Left ventricle myocardium inferior (tissue), 1 donor: ENCODE measurements at places on chromosomes 5 and 9.

GRCh38 chr5:144433893-144434292 lies 263.2 kb downstream of the KCTD16 start:
- DNase-seq = no peak

GRCh38 chr5:143403593-143404415 lies at the start of gene NR3C1:
NR3C1 (minus strand) TSS chr5:143403686; CDS start chr5:143400839, 2,847 bp downstream.
- DNase-seq = peak; percentile 90

GRCh38 chr5:54739371-54739770 lies 221.8 kb downstream of the SNX18 start:
- no peak for DNase-seq

GRCh38 chr5:102295534-102296177 lies 428 bp downstream of the SLCO4C1 start:
- no peak for DNase-seq

GRCh38 chr9:93908591-93909241 lies 46.4 kb downstream of the BARX1 start:
- DNase-seq = no peak

DNA sequence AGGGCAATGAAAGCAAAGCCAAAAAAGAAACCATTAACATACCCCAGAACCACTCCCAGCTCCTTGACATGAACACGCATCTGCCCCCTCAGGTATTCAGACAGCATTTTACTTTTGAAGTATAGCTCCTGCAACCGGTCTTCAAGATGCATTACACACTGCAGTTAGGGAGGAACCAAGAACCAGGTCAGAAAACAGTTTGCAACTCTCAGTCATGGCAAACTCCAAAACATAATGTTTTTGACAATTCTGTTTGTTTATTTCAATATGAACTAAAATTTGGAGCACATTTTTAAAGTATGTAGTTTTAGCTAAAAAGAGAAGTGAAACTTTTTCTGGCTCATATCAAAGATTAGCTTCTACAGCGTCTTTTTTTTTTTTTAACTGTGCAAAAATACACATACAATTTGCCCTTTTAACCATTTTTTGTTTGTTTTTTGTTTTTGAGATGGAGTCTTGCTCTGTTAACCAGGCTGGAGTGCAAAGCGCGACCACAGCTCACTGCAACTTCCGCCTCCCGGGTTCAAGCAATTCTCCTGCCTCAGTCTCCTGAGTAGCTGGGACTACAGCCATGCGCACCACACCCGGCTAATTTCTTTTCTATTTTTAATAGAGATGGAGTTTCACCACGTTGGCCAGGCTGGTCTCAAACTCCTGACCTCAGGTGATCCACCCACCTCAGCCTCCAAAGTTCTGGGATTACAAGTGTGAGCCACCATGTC lies 12.2 kb upstream of the RAPGEF6 start:
- no peak for DNase-seq

- DNase-seq = no peak
These were observed 111.4 kb downstream of the CCDC192 start for GRCh38 chr5:127814588-127814973.

DNA sequence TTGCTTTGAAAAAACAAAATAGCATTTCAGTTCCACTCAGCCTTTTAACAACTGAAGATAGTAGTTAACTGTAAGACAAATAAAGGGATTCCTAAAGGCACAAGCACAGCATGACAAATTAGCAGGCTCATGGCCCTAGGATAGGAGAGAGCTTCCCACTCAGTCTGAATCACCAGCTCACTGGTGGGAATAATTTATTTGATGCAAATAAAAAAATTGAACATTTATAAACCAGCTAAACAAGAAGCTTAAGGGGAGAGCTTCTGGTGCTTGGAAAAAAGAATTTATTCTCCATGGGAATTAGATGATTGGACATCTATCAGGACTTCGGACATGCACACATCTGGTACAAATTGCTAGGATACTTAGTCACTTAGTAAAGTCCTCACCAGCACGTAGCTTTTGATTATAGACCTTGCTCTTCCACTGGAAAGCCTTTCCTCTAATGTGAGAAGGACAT lies 294.1 kb upstream of the TNC start:
- DNase-seq = no peak

- no peak for DNase-seq
These were observed 678.8 kb upstream of the KLF4 start for GRCh38 chr9:108168236-108168850.

DNA sequence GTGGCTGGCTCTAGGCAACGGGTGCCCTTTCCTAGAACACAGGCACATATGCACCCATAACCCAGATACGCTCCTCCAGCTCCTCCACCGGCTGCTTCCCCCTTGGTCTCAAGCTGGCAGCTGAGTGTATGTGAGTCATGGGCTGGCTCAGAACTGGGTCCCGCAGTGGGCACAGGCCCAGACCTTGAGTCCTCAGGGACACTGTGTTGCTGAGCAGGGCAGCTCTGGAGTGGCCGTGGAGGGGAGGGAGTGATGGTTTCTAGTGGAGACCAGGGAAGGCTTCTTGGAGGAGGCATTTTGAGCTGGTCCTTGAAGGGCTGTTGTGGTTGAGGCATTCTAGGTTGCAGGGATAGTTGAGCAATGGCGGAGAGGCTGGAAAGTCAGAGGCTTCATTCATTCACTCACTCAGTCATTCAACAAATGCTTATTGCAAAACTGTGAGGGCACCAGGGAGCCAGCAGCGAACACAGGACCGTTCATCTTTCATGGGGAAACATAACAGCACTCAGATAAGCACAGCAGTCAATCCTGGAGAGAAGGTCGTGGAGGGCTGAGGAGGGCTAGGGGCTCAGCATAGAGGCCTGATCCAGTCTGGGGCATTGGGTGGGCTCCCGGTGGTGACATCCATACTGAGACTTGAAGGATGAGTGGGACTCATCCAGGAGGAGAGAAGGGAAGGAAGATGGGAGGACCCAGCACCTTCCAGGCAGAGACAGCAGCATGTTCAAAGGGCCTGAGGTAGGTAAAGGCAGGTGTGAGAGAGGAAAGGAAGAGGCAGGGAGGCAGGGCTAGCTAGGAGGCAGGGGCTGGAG lies 2.4 kb downstream of the BBLN start:
- DNase-seq = peak; percentile 61

DNA sequence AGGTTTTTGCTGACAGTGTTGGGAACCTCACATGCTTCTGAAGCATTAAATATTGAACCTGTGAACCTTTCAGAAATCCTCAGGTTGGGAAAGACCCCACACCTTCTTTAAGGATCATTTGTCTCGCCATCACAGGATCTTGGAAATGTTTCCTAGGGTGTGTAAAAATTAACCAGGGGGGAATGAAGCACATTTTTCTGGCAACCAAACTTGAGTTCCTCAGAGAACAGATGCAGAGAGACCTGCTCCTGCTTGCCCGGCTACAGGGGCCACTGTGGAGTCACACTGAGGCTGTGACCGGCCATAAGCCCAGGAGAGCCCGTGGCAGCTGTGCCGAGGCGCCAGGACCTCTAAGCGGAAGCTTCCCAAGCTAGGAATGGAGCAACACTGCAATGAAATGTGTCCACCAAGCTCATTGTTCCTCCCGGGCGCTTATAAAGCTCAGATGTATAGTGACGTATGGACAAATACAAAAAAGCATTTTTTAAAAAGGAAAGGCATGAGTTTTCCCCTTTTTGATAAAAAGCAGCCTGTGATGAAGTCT lies 7.7 kb downstream of the CXCL14 start:
- no peak for DNase-seq

DNA sequence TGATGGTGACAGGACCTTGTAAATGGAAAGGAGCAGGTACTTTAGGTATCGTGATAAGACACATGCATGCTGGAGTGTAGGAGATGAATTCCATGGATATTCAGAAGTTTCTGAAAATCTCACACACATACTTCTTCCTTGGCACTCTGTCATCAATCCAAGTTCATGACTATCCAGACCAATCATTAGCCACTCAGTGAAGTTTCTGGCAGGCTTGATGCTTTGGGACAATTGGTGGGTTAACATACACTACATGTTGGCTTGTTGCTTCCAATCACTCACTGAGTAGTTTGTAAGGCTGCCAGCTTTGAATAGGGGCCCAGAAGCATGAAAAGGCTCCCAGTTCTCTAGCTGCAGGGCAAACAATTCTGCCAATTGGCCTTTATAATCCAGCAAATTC lies 147.6 kb downstream of the CEMIP2 start:
- no peak for DNase-seq

GRCh38 chr5:2307631-2308030 lies 424.9 kb upstream of the IRX4 start:
- no peak for DNase-seq

DNA sequence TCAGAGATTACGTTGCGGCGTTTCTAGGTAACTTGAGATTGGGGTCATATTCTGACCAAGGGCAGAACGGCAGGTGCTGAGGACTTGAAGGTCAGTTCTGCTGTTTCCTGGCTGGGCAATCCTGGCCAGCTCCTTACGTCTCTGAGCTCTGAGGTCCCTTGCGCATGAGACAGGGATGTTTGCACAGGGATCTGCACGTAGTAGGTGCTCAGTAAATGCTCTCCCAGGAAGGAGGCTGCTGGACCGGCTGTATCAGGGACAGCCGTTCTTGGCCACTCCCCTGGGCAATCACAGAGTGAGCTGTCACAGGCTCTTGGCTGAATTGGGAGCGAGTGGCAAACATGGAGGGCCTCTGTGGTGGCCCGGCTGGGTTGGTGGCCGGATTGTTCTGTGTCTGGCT lies 8.3 kb downstream of the NCS1 start:
- no peak for DNase-seq

- peak; percentile 33 for DNase-seq
These were observed 105.0 kb downstream of the ANKRD55 start for GRCh38 chr5:56128113-56128512.

DNA sequence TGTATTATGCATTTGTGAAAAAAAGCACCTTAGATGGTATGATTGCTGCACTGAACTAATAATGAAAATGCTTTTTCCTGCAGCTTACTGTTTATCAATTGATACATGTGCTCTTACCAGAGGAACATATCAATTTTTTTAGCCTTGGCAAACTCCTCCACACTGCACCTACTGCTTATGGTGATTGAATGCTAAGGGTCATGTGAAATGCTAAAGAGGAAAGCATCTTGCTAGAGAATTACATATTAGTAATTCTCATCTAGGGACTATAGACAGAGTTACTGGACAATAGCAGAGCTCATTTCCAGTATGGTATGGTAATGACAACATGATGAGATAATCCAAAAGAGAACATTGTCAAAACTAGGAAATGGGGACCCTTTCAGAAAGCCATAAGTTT lies 817.1 kb downstream of the CDH12 start:
- DNase-seq = no peak

DNA sequence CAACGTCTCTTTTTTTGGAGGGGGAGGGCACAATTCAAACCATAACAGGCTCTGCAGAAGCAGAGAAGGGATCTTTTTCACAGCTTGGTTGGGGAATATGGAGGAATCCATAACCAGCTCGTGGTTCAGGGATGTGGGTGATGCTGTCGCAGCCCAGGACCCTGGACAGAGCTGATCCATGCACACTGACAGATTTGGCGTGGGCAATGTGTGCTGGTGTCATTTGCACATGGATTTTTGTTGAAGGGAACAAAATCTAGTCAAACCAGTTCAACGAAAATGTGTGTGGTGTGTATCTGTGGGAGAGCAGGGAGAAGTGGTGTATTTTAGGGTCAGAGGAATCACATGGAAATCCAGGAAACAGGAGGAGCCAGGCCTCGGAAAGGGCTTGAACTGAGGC lies 4.2 kb downstream of the DOCK2 start:
- DNase-seq = no peak
